ENCODE measurements at places on chromosomes 6 and 20.

DNA sequence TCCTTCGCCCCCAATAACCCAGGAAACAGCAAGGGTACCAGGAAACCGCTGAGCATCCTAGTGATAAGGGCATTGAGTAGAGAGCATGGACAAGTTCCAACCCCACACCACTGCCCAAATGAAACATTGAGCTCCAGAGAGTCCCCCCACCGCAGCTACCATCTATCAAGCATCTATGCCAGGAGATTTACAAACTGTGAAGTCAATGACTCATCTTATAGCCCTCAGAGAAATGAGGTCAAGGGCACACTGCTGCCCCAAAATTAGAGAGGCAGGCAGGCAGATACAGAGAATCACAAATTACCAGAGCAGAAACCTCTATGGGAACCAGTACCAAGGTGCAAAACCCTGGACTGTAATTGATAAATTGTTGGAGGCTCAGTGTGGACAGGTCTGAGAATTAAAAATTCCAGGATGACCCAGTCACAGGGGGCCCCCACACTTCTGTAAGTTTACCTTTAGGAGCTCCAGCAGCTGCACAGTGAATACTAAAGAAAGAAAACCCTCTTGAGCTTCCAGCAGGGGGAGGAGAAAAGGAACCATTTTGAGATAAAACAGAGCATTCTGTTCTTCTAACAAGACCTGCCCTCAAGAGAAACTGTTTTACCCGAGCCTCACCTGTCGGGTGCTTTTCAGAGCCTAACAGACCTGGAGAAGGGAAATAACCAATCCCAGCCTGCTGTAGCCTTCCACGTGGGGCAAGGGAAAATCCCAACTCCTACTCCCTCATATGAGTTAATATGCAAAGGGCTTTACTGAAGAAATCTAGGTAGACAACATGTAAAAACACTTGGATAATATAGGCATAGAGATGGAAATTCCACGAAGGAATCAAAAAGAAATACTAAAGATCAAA lies 118.0 kb upstream of the ARID1B start:
- DNase-seq, result no peak

DNA sequence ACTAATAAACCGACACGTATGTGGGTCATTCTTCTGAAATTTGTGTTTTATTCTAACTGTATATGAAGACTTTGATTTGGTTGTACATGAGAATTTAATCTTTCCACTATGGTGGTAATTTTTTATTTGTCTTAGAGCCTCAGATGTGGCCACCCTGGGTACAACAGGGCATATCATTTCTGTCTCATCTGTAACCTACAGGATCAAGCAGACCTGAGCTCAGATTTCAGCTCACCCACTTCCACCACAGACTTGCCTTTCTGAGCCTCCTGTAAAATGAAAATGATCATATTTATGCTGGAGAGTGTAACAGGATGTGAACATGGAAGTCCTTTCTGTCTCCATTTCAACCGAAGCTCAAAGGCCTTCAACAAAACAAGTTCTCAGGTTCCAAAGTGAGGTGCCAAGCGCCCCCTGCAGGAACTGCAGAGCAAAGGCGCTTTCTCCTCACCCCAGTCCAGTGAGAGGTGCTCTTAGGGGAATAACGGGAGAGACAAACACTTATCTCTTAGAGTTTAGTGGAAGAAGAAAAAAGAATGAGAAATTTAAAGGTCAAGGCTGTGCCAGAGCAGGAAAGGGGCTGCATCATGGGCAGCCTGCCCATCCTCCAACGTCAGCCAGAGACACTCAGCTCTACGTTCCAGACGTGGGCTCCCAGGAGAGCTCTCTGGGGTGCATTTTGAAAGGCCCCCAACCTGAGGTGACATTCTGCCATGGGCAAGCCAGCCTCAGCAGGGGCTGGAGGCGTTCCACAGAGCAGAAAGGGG lies 23.0 kb upstream of the CD24 start:
- DNase-seq, result peak; percentile 77

DNA sequence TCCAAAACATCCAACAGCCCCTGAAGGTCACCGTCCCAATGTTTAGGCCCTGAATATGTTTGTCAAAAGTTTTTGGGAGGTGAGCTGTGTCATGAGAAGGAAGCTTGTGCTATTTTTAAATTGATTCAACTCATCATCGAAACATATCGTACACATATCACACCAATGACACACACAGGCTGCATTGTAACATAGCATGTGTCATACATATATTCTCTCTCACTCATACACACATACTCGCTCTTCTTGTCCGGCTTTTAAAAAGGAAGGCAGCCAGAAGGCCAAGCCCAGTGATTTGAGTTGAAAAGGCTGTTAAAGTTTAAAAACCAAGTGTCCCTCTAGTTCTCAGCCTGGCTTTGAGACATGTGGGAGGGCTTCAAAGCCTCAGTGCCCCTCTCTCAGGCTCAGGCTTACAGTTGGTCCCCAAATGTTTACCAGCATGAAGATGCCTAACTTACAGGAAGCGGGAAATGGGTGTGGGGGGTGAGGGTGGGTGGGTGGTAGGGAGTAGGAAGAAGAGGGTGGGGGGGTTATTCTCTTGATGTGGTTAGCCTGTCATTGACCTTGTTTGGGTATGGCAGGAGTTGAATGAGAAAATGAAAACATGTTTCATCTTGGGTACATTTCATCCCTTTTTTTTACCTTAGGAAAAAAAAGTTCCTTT lies 3.3 kb upstream of the PRDM1 start:
- no peak for DNase-seq

GRCh38 chr20:35257175-35257909 lies 20.6 kb downstream of the MMP24OS start:
- DNase-seq, result no peak

DNA sequence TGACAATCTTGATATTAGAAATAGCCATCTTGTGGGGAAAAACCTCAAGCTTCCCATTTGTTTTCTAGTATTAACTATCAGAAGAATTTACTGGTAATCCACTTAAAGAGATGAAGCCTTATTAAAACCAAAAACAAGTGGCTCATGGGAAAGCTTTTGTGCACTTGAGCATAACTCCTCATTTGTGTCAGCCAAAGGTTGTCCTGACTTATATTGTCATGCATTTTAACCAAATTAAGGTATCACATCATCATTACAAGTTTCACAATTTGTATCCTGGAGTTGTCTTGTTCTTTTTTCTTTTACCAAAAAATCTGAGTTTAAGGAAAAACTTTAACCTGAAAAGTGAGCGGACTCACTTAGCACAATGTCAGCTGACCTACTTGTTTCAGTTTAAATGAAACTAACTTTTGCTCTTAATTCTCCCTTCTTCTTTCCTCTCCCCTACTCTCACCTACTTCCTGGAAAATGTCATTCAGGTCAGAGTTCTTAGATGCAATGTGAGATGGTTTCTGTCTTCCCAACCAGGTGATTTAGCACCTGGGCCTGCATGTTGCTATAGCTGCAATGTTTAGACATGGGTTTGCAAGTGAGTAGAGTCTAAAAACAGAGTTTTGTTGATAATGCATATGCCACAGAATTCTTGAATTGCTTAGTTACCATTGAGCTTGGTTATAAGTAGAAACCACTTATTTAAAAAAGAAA lies 82.8 kb downstream of the TNFAIP3 start:
- DNase-seq, result no peak

- DNase-seq, result no peak
These were observed 1.7 kb upstream of the WFDC2 start for GRCh38 chr20:45467861-45468260.

GRCh38 chr6:111620169-111620568 lies 14.5 kb upstream of the TRAF3IP2 start:
- DNase-seq, result no peak

GRCh38 chr20:5191829-5192569 lies 65.2 kb downstream of the CDS2 start:
- peak; percentile 78 for DNase-seq

DNA sequence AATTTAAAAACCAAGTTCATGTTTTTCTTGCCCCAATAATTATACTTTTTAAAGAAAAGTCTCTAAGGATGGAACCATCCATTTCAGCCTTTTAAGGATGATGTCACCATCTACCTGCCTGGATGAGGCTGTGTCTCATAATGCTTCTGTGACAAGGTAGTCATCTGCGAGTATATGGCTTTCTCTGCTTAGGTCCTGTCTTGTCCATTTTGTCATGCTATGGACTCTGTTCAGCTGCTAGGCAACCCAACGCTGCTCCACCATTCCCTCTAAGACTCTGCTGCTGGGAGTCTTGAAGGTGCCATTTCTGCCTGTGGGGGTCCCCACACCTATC lies 459.8 kb upstream of the RUNX2 start:
- DNase-seq, result no peak

DNA sequence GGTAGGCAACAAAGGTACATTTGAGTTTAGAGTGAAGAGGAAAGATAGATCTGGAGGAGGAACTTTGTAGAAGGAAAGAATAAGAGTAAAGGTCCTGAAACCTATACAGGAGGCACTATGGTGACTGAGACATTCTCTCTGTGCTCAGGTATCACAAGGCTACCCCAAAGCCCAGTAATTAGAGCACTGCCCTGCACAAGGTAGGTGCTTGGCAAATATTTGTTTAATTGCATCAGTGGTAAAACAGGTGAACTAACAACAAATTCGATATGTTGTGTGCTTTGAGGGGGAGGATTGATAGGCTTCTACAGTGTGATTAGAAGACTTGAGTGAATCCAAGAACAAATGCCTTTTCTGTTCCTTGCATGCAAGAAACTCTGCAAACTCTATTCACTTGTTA lies 6.8 kb upstream of the TSHZ2 start:
- no peak for DNase-seq

GRCh38 chr6:20533746-20534294 lies 437 bp upstream of the CDKAL1 start:
- no peak for DNase-seq

GRCh38 chr6:121932076-121932991 lies 467.1 kb upstream of the HSF2 start:
- DNase-seq, result peak; percentile 76

GRCh38 chr6:135209803-135210202 lies 28.7 kb downstream of the MYB start:
- no peak for DNase-seq

DNA sequence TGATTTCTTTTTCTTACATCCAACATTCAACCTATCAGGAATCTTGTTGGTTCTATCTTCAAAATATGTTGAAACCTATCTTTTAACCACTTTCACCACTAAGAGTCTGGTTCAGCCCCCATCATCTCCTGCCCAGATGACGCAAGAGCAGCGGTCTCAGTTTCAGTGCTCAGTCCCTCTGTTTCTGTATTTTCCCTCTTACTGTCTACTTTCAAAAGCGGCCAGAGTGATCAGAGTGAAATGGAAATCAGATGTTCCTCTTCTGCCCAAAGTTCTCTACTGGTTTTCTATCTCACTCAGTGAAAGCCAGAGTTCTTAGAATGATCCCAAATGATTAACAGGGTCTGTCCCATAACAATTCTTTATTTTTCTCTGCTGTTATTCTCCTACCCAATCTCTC lies 147.9 kb upstream of the PDE7B start:
- no peak for DNase-seq

GRCh38 chr6:96631248-96631647 lies 68.3 kb downstream of the FHL5 start:
- no peak for DNase-seq

DNA sequence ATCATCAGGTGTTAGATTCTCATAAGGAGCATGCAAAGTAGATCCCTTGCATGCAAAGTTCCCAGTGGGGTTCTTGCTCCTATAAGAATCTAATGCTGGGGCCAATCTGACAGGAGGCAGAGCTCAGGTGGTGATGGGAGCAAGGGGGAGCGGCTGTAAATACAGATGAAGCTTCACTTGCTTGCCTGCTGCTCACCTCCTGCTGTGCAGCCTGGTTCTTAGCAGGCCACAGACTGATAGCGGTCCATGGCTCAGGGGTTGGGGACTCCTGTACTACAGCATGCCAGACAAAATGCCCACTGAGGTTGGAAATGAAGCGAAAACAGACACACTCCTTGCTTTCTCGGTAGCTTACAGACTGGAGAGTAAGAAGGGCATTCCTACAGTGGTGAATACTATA lies 386.8 kb downstream of the PLCB1 start:
- DNase-seq, result no peak

DNA sequence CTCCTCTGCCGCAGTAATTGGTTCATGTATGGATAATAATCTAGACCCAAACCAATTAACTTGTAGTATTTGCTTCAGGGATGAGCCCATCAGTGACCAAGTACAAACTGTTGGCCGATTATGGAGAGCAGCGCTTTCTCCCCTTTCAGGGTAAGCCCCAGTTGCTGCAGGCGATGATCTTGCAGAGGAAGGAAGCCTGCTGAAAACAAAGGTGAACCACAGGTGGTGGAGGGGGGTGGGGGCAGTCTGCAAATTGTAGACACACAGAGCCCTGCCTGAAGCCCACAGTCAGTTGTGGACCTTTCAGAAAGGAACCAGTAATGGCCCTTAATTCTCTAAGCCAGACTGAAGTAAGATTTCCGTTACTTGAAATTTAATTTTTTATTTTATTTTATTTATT lies 167.9 kb upstream of the JARID2 start:
- DNase-seq, result no peak

- DNase-seq, result no peak
These were observed 194.0 kb downstream of the PKHD1 start for GRCh38 chr6:51893366-51893765.

DNA sequence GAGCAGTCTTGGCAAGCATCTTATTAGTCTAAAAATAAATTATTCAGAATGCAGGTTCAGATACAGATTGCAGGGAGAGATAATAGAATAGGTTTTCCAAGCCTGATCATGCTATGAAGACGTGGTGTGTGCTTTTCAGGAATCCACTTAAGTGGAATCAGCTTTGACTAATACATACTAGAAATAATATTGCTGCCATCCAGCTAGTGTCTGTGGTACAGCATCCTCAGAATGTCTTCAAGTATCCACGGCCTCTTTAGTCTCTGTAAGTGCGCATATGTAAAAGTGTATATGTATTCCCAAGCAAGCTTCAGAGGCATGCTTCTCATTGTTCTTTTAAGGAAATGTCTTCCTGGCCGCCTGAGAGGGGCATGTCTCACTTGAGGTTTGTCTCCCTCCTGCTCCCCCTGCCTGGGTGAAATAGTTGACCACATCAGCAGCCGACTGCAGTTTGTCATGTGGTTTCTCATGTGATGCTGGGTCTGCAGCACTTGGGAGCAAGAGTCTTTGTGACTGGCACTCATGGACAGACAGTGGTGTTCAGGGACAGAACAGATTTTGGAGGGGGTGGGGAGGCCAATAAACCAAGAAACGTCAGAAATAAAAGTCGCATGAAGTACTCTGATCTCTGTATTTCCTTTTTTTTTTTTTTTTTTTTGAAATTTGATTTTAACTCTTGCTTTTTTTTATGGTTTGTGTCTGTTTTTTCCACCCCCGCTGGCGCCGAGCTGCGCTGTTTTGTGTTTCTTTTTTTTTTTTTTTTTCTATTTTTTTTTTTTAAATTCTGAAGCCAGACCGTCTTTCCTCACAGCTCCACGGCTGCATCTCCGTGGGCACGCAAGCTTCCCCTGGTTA lies 150.8 kb downstream of the PRL start:
- DNase-seq, result peak; percentile 39

DNA sequence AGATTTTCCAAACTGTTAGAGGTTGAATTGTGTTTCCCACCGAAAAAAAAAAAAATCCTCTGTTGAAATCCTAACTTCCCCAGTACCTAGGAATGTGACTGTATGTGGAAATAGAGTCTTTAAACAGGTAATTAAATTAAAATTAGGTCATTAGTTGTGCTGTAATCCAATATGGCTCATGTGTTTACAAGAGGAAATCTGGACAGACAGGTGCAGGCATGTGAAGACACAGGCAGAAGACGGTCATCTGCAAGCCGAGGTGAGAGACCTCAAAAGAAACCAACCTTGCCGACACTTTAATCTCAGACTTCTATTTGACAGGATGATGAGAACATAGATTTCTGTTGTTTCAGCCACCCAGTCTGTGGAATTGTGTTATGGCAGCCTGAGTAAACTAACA lies 28.6 kb upstream of the EZR start:
- no peak for DNase-seq
